ENCODE measurements at places on chromosomes 7 and 10.

DNA sequence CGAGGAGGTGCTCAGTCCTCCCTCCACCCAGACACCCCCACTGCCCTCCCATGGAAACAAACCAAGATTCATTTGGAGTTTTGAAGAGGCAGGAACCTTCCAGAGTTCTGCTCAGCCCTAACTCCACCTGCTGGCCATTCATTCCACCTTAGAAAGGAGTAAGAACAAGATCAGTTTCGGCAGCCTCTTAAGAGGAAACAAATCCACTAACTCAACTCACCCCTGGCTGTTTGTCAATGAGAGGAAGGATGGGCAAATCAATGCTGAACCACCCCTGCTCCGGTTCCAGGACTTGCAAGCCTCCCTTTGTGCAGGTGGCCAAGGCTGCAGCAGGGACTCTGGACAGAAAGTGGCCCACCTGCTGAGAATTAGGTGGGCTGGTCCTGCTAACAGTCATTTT is 26.2 kb downstream of the CCDC3 start:
- no peak for DNase-seq

DNA sequence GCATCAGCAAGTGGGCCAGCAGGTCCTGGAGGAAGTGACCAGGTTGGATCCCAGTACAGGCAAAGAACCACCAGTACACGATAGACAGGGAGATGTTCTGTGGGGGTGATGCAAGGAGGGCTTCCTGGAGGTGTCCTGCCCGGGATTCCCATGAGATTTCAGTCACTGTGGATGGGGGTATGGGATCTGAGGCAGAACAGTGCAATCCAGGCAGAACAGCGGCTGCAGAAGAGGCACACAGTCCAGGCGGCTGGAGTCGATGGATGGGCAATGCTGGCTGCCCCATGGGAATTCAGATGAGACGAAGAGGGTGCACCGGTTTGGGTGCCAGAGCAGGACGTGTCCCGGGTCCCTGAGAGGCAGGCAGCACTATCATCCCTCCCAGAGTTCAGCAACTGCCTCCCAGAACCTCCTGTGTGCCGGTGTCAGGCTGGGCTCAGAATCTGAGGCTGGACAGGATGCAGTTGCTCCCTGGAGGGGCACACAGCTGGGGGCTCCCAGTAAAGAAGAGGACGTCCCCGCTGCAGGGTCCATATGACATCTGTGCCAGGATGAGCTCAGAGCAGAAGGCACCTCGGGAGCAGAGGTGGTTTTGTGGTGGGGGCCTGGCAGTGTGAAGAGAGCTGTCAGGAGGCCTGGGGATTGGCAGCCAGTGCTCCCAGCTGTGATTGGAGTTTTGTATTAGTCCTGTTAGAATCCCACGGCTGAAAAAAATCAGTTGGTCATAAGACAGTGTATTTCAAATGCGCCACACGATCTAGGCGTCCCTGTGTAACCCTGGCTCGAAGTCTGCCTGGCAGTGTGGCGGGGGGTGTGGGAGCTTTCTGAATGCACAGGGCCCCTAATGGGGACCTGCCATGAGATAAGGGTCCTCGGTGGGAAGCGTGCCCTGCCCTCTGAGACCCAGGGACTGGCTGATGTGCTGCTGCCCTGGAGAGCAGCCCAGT is 3.2 kb downstream of the KNDC1 start:
- no peak for DNase-seq

- DNase-seq: no peak
These were observed 92.6 kb downstream of the SH2D4B start for GRCh38 chr10:80630324-80630723.

DNA sequence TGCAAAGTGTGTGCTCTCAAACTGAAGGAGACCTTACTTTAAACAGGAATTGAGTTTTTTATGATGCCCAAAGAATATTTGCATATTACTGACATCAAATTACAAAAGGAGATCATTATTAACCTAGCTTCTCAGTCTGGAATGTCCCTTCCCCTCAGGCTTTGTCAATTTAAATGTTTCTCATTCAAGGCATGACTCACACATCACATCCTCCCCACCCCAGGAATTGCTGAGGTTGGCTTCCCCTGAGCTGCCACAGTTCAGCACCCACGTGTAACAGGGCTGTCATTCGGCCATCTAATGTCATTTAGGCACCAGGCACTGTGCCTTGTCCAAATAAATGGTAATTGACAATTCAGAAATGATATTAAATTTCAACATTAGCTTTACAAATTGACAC is 305.9 kb upstream of the MGMT start:
- DNase-seq: peak; percentile 94

- peak; percentile 30 for DNase-seq
These were observed 25.2 kb upstream of the PRR15 start for GRCh38 chr7:29538389-29538788.

DNA sequence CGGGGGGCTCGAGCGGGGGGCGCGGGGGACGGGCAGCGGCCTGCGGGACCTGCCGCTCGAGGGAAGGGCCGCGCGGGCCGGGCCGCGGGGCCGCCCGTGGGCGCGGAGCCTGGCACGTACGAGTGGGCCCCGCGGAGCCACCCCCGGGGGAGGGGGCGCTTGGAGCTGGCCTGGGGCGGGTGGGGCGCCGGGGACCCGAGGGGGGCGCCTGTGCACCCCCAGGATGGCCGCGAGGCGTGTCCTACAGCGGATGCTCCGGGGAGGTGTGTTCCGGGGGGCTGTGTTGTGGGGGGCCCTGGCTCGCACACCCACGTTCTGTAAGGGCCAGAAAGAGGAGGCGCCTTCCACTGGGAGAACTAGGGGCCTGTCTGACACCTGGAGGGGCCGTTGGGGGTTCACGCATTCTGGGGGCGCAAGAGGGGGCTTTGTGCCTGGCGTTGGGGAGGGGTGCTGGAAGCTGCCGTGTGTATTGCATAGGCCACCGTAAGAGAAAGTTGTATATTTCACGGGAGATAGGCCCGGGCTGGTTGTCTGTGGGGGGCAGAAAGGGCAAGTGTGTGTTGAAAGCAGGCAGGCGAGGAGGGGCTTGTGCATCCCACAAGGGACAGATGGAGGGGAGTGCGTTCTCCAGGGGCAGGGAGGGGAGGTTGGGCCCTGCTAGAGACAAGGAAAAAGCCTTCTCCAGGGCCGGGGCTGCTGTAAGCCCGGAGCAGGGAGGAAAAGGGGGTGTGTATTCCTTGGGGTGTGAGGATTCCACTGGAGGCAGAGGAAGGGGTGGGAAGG is 663 bp downstream of the VPS37D start:
- DNase-seq: peak; percentile 41

GRCh38 chr10:59181668-59182067 is 5.2 kb downstream of the PHYHIPL start:
- peak; percentile 58 for DNase-seq

GRCh38 chr10:32360241-32360640 is 13.3 kb upstream of the EPC1 start:
- DNase-seq: no peak

DNA sequence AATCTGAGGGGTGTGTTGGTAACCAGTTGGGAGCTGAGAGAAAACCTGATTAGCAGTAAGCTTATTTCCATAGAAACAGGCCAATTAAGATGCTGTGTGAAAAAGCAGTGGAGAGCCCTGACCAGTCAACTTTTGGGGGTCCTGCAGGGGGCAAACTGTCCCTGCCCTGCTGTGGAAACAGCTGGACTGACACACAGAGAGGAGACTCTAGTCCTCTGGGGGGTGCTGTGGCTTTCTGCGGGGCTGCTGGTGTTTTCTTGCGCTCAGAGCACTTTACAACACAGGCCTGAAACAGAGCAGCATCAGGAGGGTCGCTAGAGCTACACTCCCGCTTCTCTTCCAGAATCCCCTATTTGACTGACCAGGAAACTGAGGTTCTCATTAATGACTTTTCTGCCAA is 546.9 kb upstream of the GALNT17 start:
- DNase-seq: no peak

DNA sequence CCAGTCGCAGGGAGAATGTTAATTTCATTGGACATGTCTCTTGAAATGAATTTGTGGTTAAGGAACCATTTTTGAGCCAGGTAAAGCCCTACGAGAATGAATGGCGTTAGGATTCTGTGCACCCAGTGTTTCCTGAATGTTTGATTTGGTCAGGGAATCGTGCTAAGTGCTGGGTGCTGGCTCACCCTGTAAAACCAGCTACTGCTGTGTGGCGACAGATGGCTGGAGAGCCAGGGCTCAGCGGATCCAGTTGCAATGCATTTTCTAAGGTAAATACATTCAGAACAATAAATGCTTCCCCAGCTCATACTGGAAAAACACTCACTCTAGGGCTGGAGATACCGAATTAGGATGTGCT is 355.5 kb downstream of the GLRX3 start:
- no peak for DNase-seq

DNA sequence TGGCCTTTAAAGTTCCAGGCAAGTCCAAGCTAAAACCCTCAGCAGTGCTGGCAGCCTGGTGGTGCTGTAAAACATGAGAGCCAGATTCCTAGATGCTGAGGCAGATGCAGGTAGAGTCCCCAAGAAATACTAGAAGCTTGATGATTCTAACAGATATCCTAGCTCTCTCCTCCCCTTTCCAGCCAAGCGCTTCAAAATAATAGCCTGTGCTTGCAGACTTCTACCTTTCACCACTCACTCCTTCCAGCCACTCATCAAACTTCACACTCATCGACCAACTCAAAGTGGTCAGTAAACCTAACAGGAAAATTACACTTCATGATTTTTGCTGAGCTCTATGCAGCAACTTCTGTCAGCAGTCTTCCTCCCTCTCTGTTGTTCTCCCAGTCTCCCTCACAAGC is 50.2 kb downstream of the LMBR1 start:
- no peak for DNase-seq

- DNase-seq: no peak
These were observed 51.7 kb downstream of the ZNF438 start for GRCh38 chr10:30979956-30980355.

GRCh38 chr10:104690959-104691358 is 49.9 kb downstream of the SORCS3 start:
- no peak for DNase-seq

DNA sequence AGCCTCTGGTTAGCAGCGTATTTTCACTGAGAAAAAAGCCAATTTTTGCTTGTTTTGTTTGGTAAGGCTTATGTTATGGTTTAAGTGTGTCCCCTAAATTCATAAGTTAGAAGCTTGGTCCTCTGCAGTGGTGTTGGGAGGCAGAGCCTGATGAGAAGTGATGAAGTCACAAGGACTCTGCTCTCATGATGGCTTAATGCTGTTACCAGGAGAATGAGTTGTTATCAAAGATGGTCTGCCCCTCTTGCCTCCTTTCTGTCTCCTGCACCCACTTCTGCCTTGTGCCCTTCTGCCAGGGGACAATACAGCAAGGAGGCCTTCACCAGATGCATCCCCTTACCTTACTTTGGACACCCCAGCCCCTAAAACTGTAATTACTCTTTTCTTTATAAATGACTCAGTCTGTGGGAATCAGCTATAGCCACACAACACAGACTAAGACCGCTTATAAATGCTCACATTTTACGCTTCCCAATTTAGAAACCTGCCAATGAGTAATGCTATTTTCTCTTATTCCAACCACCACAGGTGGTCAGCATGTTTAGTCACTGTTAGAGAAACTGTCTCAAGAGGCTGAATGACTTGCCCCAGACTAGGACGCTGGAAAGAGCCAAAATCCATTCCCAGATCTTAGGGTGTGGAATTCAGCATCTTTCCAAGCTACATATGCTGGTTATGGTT is 6.1 kb upstream of the PKD1L1 start:
- no peak for DNase-seq

DNA sequence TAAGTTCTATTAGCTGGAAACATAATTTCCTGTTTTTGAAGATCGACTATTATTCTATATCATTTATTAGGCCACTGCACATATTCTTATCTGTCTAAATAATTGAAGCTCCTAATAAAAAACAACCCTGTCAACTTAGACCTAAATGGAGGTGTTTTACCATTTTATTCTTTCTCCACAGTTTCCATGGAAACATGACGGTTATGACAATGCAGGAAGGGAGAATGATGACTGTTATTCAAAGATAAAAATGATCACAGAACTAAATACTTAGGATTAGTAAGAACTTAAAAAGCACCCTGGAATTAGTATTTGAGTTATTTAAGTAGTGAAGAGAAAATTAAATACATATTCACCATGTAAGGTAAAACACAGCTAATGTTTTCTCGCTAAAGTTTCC is 119.9 kb upstream of the DKK1 start:
- DNase-seq: no peak

GRCh38 chr10:19449860-19450259 is 366.4 kb upstream of the PLXDC2 start:
- DNase-seq: no peak

GRCh38 chr10:72511459-72511858 is 114.4 kb downstream of the MICU1 start:
- DNase-seq: no peak

GRCh38 chr7:148623586-148624282 is 33.2 kb downstream of the C7orf33 start:
- no peak for DNase-seq

DNA sequence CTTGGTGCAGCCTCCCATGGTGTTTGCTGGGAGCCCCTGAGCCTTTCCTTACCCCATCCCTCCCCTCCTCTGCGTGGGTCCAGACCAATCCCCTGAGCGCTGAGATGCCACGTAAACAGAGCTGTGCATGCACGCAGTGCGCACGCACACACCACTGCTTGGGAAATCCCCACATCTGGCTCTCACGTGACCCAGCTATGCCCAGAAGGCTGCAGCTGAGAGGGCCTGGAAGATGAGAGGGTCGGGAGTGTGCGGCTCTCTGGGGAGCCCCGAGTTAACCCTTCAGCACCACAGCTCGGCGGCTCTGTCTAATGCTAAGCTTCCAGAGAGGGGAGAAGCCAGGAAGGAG is 177.2 kb downstream of the SH3PXD2A start:
- DNase-seq: no peak

- no peak for DNase-seq
These were observed 355.0 kb upstream of the BMPER start for GRCh38 chr7:33550363-33550762.

- DNase-seq: no peak
These were observed 26.3 kb downstream of the IPMK start for GRCh38 chr10:58241346-58241745.

GRCh38 chr10:108736111-108736510 is 1187.2 kb downstream of the XPNPEP1 start:
- DNase-seq: no peak

- DNase-seq: peak; percentile 41
These were observed 430.9 kb downstream of the ACTR3B start for GRCh38 chr7:153190452-153190851.

GRCh38 chr7:7895754-7896153 is 72.8 kb upstream of the GLCCI1 start:
- no peak for DNase-seq

DNA sequence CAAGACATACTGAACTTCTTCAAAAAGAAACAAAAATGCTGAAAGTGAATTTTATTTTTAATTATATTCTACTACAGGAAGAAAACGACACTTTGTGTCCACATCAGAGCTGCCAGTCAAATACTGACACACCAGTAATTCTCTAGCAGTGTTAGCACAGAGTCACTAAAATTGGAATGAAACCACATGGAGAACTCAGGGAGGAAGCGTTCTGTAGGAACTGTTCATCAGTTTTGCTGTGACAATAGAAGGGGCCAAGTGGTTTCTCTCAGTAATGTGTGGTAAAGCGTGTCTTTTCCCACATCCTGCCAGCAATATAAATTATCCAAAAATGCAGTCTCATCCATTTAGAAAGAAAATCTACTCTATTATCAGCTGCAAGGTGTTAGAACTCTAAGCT is 683.3 kb downstream of the GRM8 start:
- peak; percentile 21 for DNase-seq

- DNase-seq: no peak
These were observed 36.0 kb upstream of the PRR15 start for GRCh38 chr7:29527505-29528108.

Measured in A673 (cell line).